ENCODE measurements at places on chromosomes 3 and 15. TPM values are rescaled to one million over a fixed set of nuclear protein-coding genes. Genes with fewer than 3 reads are reported as not detected.

TEX55 gene
- total RNA-seq: not detected

RTP1 gene
- total RNA-seq: not detected

CCR1 gene
- 7.4 TPM for total RNA-seq

PTX3 gene
- total RNA-seq: 10.4 TPM

DNASE1L3 gene
- 1.5 TPM for total RNA-seq

IL17RC gene
- 68.4 TPM for total RNA-seq

SHQ1 gene
- 10.0 TPM for total RNA-seq

C3orf22 gene
- total RNA-seq: not detected

RGMA gene
- 58.2 TPM for total RNA-seq

RETNLB gene
- not detected for total RNA-seq

CCK gene
- not detected for total RNA-seq

TRPM1 gene
- total RNA-seq: not detected

GOLGA6A gene
- not detected for total RNA-seq

P3H2 gene
- total RNA-seq: 17.9 TPM

STXBP5L gene
- total RNA-seq: 0.44 TPM

ADAMTS9 gene
- 90.2 TPM for total RNA-seq

KIF23 gene
- total RNA-seq: 7.6 TPM

GNAT1 gene
- not detected for total RNA-seq

GPR62 gene
- not detected for total RNA-seq

KNG1 gene
- total RNA-seq: not detected

CHRNA3 gene
- not detected for total RNA-seq

OR5H1 gene
- not detected for total RNA-seq
